ENCODE measurements at places on chromosomes 12 and 14.

DNA sequence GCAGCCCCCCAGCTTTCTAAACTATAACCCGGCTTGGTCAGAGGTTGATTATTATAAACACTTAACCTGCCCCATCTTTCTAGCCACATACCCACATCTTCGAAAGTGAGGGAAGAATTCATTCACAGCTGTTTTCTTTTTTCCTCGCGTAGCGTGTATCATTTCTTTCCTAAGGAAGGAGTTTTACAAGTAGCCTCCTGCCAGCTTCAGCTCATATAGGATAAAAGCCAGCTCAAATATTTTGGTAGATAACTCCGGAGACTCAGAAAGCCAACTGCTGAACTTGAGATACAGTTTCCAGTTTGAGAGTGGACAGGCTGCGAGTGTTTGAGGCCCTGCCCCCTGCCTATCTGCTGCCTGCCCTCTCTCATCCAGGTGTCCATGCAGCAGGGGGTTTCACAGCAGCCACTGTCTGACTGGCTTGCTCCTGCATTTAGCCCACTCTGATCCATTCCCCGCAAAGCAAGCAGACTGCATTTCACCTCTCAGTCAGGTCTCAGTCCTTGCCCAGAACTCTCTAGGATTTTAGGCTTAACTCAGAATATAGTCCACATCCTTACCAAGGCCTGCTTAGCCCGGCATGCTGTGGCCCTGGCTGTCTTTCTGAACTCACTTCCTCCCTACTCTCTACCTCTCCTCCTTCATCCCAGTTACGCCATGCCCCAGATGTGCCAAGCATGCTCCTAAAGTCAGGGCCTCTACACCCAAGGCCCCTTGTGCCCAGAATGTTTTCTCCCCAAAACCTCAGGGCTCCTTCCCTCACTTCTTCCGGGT, 46.9 kb downstream of the EVL start:
- DNase-seq, result no peak

DNA sequence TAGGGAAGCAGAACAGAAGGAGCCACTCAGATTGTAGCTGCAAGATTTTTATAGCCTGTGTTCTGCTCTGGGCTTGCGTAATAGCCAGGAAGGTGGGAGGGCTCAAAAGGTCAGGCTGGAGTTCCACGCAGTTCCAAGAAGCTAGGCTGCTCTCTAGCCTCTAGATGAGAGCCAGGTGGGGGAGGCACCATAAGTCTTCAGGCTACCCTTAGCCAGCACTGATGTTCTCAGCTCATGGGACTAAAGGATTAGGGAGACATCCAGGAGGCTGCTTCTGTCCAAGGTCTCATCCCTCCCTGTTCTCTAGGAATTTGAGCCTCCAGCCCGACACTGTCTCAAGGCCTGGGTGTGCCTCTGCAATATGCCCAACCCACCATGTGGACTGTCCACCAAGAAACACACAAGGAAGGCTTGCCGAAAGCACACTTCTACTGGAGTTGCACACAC, 1.7 kb downstream of the LMBR1L start:
- no peak for DNase-seq

DNA sequence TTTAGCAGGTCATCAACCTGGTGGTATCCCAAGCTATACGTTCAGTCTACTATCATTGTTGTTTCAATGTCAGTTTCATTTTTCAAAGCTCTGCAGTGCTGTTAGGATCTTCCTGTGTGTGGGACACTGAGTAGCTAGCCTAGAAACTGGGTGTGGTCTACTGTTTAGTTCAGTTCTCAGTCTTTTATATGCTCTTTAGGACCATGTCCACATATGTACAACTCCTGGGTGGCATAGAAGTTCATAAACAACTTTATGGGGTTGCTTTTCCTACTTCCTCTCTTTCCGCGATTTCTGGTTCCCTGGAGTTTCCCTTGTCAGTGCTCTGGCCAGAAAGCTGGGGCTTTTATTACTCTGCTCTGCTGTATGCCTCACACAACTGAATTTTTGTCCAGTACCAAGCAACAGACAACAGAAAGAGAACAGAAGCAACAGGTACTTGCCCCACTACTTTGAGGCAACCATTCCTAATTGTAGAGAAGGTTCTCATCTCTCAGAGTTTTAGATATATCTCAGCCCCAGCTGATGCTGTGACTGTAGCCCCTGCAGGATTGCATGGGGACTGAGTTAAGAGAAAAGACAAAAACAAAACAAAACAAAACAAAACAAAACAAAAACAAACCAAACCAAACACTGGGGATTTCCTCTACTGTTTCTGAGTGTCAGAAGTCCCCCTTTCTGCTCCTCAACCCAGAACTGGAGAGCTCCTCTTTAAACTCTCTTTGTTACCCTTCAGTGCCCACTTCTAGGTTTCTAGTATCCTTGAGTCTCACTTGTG, 30.3 kb downstream of the MIS18BP1 start:
- no peak for DNase-seq

- DNase-seq, result no peak
Observed at GRCh38 chr12:112046003-112046402, 32.8 kb downstream of the ERP29 start.

DNA sequence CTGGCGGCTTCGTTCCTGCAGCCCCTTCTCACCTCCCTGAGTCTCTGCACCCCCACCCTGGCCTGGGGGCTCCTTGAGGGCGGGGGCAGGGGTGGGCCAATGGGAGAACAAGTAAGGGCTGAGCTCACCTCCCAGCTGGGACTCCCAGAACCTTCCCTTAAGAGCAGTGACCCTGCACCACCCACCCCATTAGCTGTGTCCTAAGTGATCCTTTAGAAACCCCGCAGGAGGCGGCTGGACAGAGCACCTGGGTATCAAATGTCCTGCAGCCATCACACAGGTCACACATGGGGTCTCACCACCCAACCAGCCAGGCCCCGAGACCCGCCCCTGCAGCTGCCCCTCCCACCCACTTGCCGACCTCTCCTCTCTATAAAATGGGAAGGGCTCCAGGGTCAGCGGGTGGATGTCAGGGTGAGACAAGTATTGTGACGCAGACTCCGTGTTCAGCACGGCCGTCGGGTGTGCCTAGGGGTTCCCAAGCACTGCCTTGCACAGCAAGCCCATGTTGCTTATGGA, 151.2 kb upstream of the C14orf180 start:
- DNase-seq, result no peak

DNA sequence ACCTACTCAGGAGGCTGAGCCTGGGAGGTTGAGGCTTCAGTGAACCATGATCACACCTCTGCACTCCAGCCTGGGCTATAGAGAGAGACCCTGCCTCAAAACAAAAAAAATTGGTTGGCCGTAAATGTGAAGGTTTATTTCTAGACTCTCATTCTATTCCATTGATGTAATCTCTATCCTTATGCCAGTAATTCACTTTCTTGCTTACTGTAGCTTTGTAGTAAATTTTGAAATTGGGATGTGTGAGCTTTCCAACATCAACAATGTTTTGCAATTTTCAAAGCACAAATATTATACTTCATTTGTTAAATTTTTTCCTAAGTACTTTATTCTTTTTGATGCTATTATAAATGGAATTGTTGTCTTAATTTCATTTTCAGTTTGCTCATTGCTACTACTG, 24.6 kb downstream of the LIN52 start:
- DNase-seq, result no peak

GRCh38 chr12:24206621-24207020, 257.2 kb upstream of the SOX5 start:
- no peak for DNase-seq

DNA sequence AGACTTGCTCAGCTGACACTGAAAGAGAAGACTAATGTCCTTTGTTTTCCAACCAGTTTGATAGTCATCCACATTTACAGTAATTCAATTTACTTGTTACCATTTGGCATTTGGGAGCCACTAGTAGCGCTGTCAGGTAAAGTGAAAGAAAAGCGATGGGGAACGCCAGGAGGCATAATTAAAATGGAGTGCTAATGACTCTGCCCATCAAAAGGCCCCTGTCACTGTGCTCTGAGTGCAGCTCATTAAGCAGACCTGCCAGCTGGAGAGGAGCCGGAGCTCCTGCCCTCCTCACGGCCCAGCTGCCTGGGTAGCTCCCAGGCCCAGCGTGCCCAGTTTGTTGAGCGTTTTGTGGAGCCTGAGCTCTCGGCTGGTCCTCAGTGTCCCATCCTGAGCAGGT, 463.6 kb upstream of the CCDC196 start:
- DNase-seq, result no peak

DNA sequence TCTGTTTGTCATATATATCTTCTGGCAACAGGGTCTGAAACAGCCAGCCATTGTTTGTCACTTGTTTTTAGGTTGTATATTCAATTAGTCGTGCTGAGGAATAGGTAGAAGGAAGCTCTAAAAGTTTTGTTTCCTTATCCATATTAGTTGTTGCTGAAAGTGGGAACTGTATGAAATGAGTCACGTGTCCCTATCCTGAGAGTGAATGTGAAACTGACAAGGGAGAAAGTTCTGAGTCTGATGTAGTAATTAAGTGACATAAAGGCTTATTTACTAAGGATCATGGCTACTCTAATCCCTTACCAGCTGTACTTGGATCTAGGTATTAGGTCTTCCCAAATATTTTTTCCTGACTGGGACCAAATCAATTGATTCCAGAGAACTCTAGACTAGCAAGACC, 16.4 kb downstream of the FAM234B start:
- DNase-seq, result no peak

DNA sequence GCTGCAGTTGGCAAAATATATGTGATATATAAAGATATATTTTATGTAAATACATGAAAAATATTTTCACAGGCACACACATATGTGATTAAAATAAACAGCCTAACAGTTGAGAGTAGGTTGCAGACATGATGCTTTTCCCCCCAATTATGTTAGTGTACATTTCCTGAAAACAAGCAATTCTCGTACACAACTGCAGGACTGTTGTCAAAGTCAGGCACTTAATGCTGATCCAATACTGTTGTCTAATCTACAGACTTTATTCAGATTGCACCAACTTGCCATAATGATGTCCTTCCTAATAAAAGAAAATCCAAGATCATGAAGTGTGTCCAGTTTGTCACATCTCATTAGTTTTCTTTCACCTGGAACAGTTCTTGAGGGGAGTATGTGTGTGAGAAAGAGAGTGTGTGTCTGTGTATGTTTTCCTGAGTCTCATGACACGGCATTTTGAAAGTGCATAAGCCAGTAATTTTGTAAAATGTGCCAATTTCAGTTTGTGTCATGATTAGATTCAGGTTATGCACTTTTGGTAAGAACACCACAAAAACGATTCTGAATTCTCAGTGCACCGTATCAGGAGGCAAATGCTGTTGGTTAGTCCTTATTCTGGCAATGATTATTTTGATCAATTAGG, 16.5 kb upstream of the SEL1L start:
- no peak for DNase-seq

DNA sequence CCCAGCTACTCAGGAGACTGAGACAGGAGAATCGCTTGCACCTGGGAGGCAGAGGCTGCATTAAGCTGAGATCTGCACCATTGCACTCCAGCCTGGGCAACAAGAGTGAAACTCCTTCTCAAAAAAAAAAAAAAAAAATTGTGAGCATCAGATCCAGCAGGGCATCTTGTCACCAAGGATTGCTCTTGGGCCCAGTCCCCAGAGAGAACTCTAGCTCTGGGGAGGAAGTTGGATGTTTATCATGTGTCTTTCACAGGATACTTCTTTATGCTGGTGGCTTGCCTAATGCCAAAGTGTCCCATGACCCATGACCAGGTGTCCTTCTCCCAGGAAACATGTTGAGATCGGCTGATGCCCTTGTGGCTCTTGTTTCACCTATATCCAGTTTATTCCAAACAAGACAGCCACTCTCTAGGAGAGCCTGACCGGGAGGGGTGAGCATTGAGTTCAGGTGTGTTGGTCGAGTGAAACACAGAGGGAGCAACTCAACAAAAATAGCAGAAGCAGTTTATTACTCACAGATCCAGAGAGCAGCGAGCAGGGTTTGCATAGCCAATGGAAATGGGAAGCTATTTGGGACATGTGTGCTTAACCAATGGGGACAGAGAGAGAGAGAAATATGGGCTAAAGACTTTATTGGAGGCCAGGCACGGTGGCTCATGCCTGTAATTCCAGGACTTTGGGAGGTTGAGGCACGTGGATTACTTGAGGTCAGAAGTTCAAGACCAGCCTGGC, 6.6 kb upstream of the TCHP start:
- no peak for DNase-seq

GRCh38 chr12:30725739-30726138, 29.0 kb downstream of the CAPRIN2 start:
- no peak for DNase-seq

DNA sequence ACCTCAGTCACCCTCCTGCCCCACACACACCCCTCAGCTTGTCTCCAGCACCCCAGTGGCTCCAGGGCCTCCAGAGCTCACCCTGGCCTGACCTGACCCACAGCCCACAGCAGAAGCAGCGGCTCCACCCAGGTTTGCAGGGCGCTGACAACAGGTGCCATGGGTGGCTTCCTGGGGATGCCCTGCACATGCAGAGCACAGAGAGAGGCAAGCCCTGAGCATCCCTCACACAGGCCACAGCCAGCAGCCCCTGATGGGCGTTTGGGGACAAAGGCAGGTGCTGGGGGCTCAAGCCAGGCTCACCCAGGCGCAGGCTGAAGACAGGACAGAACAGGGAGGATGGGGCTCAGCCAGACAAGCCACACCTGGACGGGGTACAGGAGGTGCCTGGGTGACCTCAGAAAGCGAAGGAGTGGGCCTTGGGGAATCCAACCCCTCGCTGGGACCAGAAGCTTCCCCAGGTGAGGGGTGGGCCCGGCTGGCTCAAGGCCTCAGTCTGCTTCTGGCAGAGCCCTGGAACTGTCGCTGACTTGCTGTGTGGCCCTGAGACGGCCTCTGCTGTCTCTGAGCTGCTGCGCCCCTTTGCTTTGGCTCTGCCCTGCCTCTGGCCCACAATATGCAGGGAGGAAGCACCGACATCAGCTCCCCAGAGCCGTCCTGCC, 10.6 kb downstream of the ARL6IP4 start:
- no peak for DNase-seq

- DNase-seq, result no peak
Observed at GRCh38 chr14:59254146-59254910, 65.9 kb downstream of the DAAM1 start.

DNA sequence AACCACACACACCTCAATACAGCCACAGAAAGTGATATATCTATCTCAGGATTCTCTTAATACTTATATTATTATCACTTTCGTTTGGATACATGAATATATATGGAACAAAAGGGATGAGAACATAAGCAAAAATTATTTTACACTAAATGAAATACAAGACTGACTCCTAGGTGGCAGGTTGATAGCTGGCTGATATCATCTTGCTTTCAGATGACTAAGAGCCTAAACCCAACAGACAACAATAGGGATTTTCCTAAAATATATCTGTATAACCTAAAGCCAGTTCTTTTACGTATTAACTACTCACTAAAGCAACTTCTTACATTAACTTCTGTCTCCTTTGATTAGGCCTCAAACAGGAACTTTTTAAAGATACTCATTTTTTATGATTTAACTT, 65.1 kb downstream of the BAZ1A start:
- DNase-seq, result no peak

GRCh38 chr12:4996714-4997113, 47.0 kb upstream of the KCNA5 start:
- DNase-seq, result no peak

GRCh38 chr12:112985642-112986290, 7.4 kb downstream of the OAS2 start:
- no peak for DNase-seq

GRCh38 chr14:90740946-90741681, 75.1 kb downstream of the TTC7B start:
- no peak for DNase-seq

Measured in stimulated activated CD4-positive, alpha-beta T cell treated with anti-CD3 and anti-CD28 coated beads, Interleukin-1b, Interleukin-23, amount 100 ng/mL, for 48 hours (primary cell).